ENCODE measurements at places on chromosomes 12 and 14.
A peak's percentile ranks its signal among the peaks of the same experiment; 100 is the strongest.

DNA sequence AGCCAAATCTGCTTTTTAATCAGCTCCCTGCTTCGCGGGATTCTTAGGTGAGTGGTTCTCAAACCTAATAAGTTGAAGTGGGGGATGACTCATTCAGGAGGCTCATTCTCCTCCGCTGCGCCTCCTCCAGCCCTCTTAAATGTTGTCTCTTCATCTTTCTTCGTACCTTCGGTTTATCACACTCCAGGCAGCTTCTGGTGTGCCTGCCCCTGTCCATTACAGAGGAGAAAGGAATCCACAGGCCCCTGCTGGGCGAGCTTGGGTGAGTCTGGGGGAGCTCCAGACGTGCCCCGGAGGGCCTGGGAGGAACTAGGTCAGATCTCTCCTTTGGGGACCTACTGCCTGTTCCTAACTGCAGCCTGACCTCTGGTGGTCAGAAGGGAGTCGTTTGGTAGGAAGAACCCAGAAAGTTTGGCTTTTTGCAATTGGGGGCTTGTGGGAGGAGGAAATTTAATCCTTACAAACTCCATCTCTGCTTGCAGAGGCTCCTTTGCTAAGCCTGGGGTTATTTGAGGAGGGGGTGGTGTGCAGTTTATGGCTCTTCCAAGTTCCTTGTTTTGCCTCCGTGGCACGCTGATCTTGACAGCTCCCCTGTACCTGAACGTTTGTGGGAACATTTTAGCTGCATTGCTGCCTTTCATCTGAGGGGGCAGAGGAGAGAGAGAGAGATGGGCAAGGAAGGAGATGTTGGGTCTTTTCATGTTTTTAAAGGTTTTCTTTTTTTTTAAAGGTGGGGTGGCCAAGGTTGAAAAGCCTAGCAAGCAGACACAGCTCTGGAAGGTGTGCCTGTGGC lies 84.1 kb upstream of the GNG2 start:
- peak; percentile 31 for DNase-seq

GRCh38 chr14:33483110-33483509 lies 467.8 kb downstream of the EGLN3 start:
- DNase-seq = no peak

DNA sequence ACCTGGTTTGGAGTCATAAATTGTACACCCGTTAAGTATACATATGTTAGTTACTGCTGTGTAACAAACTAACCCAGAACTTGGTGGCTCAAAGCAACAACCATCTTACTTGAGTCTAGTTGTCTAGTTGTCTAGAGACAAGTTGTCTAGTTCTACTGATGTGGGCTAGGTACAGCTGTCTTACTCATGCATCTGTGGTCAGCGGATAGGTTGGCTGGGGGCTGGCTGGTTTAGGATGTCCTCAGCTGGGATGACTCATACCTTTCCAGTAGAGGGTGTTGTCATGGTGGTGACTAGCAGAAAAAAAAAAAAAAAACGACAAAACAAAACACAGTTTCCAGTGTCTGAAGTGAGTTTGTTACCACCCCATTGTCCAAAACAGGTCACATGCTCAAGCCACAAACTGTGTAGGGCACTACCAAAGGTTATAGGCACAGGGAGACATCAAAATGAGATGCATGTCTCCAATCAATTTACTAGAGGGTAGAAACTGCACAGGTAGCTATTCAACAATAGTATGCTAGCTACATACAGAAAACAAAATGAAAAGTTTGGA lies 680.3 kb downstream of the MED13L start:
- peak; percentile 74 for DNase-seq

GRCh38 chr12:54036620-54037359 lies 3.9 kb downstream of the HOXC5 start:
- DNase-seq = no peak

DNA sequence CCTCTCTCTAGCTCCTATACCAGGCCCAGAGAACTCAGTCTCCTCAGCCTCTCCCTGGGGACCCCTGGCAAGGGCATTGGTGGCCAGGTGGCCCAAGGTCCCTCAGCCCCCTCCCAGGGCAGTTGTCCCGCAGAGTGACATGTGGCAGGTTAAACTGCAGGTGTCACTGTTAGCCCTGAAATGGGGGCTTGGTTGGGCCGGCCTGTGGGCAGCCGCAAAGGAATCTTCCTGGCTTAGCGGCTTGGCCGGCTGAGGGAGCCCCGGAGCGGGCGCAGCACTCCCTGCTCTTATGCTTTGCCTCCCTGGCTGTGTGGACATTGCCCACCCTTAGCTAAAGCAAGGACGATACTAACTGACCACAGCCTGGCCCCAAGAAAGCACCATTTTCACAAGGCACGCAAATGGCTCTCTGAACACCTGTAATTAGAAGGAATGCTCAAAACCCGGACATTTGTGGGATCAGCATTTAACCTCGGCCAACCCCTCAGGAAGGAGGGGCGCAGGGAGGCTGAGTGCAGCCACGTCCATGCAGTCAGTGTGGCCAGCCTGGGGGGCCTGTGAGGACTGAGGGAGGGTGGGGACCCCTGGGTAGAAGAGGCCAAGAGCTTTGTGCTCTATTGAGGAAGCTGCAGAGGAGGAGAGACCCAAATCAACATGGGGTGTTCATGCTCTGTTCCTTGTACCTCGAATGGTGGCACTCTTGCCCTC lies 82.2 kb downstream of the PAPOLA start:
- DNase-seq = no peak

- no peak for DNase-seq
Observed at GRCh38 chr14:86491743-86492142, 961.8 kb downstream of the FLRT2 start.

DNA sequence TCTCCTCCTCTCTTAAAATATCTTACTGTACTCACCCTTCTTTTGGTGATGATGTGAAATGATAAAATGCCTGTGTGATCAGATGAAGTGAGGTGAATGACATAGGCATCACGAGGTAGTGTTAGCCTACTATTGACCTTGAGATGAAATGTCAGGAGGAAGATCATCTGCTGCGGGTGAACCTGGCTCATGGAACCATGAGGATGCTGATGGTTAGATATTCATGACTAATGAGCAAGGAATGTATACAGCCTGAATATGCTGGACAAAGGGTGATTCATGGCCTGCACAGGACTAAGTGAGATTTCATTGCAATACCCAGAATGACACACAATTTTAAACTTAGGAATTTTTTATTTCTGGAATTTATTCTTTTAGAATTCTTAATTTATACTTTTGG lies 89.6 kb downstream of the DAAM1 start:
- DNase-seq = peak; percentile 73

- DNase-seq = no peak
Observed at GRCh38 chr12:116958402-116959197, 47.9 kb downstream of the FBXW8 start.

GRCh38 chr14:102749393-102750305 lies 27.6 kb upstream of the TRAF3 start:
- no peak for DNase-seq

- no peak for DNase-seq
Observed at GRCh38 chr12:129215556-129215955, 362.3 kb downstream of the GLT1D1 start.

- DNase-seq = peak; percentile 63
Observed at GRCh38 chr14:51448831-51449670, 202.7 kb upstream of the FRMD6 start.

DNA sequence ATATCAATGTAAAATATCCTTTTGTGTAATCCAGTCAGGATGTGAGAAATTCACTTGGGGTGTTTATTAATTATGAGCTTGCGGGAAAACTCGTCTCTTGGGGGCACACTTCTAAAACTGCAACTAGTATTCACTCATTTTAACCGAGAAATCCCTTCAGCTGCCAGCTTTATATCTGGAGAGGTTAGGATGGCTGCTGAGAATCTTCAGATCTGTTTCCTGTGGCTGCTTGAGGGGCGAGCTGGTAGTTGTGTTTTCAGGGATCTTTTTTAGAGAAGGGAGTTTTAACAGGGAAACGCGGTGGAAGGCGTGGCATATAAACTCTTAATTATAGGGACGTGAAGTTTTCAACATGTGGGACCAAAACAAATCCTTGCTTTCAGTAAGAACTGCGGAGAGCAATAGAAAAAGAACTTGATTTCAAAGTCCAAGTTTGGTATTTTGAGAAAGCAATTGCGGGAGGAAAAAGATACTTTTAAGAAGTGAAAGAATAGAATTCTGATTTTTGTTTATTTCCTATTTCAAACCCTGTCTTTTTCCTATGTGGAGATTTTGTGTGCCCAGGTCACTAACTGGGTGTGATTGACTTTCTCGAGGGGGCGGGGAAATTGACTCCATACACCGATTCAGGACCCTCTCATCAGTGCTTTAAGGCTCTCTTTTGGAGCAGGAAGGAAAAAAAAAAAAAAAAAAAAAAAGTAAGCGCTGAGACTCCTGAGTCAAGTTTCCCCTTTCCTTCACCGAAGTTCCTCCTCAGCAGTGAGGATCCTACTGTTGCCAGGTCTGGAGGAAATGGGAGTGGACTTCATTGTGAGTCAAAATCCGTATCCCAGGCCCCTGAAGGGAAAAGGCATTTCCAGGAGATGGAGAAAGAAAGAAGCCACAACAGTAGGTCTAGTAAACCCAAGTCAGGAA lies 1.1 kb downstream of the PPFIBP1 start:
- peak; percentile 64 for DNase-seq

DNA sequence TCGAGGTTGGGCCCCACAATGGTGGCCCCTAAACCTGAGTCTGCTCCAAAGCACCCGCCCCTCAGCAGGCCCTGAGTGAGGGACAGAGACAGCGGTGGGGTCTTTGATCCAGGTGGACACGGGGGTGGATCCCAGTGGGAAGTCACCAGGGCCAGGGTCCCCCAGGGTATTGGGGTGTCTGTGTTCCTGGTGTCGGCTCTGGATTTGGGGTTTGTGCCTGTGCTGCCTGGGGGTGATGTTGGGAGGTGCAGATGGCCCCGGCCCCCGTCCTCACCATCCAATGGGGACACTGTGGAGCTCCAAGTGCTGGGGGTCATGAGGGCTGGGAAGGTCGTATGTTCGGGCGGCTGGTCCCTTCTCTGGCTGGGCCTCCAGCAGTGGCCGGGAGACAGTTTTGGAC lies 354.2 kb downstream of the TMEM121 start:
- DNase-seq = no peak

DNA sequence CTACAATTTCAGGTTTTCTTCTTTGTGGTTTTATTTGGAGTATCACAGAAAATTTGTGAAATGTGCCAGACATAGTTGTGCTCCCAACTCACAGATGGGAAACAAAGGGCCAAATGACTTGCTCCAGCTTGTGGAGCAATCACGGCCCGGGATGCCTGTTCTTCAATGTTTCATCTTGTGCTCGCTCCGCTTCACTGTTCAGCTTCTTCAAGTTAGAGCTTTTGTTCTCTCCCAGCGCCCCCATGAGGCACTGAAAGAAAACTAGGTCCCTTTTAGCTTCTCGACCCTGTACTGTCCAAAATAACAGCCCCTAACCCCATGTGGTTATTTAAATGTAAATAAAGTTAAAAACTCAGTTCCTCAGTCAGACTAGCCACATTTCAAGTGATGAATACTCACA lies 187.9 kb upstream of the STXBP6 start:
- DNase-seq = no peak

GRCh38 chr12:3293446-3294161 lies 197.4 kb upstream of the PRMT8 start:
- no peak for DNase-seq

GRCh38 chr12:88833641-88834116 lies 253.4 kb upstream of the KITLG start:
- DNase-seq = no peak

All from skeletal muscle cell (primary cell).